Body of pancreas (tissue), 4 donors: ENCODE measurements at places on chromosomes 6 and 20. TPM values are rescaled to one million over a fixed set of nuclear protein-coding genes. Genes with fewer than 3 reads are reported as not detected.
A peak's percentile ranks its signal among the peaks of the same experiment; 100 is the strongest.

DNA sequence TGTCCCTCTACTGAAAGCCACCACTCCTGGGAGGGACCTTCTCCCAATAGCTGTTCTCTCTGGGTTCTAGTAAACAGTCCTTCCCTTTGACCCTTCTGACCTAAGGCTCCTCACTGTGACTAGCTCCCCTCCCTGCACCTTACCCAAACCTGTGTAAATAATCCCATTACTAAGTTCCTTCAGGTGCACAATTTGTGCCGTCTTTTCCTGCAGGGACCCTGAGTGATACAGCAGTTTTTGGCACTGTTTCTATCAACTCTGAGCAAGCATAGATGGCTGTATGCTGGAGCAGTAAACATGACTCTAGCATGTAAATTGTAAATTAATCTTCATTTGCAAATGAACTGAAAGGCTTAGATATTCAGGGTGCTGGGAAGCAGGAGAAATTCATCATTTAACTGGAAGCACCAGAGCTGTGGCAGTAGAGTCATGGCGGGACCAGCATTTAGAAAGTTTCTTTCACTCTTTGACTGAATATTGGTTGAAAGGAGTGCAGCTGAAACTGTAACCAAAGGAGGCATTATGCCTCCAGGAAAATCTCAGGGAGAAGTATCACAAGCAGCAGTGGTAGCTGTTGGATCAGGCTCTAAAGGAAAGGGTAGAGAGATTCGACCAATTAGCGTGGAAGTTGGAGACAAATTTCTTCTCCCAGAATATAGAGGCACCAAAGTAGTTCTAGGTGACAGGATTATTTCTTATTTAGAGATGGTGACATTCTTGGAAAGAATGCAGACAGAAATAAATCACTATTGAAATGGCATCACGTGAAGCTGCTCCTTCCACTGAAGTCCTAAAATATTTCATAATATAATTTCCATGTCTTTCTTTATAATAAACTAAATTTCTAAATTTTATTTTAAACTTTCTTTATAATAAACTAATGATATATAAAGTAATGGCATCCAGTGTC is 117.8 kb downstream of the TCP11 start:
- no peaks in the 10 kb centered on the region for H3K36me3 ChIP-seq
- no peak for DNase-seq
- H3K4me3 ChIP-seq: no peak overlapping the region

DNA sequence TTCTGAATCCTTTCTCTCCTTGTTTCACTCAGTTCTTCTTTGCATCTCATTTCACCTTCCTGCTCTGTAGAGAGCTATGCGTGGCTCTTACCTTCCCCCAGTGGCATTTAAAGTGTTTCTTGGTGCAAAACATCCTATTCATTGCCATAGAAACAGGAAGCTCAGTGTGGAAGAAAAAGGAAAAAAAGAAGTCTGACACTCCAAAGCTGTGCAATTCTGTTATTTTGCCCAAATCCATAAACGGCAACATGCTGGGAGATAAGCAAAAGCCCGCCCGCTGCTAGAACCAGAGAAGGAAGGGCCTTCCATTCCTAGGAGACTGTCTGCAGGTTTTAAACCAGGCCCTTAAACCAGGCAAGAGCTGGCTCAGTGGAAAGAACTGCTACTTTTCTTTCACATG is 247.1 kb downstream of the HIVEP2 start:
- no peaks in the 10 kb centered on the region for H3K36me3 ChIP-seq
- no peak overlapping the region for H3K27ac ChIP-seq
- no peak overlapping the region for H3K4me3 ChIP-seq
- no peak for DNase-seq

DNA sequence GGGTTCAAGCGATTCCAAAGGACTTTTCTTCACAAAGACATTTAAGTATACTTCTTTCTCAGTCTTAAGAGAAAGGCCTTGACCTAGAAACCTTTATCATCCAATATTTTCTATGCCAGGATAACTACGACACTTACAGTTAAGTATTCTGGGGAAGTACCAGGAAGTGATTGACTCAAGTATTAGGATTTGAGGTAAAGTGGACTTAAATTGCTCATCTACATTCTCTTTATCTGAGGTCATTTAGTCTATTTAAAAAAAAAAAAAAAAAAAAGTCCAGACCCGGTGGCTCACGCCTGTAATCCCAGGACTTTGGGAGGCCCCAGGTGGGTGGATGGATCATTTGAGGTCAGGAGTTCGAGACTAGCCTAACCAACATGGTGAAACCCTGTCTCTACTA is 114.7 kb downstream of the ZFAND3 start:
- no peak overlapping the region for H3K27ac ChIP-seq
- DNase-seq: no peak

DNA sequence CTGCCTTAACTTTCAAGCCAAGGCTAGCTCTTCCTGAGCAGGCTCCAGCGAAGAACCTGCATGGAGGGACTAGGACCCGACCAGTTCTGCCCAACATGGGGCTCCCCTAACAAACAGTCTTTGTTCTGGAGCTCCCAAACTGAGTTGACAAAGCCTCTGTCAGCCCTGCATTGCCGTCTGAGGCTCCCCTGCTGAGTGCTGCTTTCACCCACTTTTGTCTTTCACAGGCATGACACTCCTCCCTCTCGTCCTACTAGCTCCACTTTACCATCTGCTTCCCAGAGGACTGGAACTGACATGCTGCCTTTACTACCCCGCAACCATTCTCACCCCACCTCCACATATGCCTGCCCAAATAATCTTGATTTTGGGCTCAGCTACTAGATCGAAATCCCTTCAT is 45.1 kb upstream of the B4GALT5 start:
- no peak overlapping the region for H3K27ac ChIP-seq
- H3K4me1 ChIP-seq: no peaks in the 10 kb centered on the region
- H3K4me3 ChIP-seq: no peak overlapping the region
- no peaks in the 10 kb centered on the region for H3K36me3 ChIP-seq

DNA sequence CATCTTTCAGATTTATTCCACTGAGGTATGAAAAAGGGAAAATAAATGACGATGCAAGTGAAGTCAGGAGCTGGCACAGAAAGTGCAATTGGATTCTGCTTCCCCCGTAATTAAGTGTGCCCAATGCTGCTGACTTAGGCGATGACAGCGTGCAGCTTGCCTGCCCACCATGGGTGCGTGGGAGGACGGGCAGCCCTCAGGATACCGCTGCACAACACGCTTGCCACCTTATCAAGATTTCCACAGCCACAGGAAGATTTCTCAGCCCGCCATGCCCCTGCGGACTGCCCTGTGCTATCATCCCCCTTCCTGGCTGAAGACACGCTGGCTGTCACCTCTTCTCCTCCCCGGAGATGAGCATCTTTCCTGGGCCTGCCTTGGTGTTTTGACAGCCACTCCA is 103.3 kb upstream of the BACH2 start:
- H3K4me1 ChIP-seq: peaks cover 7% of the 10 kb centered on the region
- no peak overlapping the region for H3K27ac ChIP-seq
- H3K36me3 ChIP-seq: no peaks in the 10 kb centered on the region
- no peak for DNase-seq
- no peaks in the 10 kb centered on the region for H3K27me3 ChIP-seq
- no peak overlapping the region for H3K4me3 ChIP-seq

DNA sequence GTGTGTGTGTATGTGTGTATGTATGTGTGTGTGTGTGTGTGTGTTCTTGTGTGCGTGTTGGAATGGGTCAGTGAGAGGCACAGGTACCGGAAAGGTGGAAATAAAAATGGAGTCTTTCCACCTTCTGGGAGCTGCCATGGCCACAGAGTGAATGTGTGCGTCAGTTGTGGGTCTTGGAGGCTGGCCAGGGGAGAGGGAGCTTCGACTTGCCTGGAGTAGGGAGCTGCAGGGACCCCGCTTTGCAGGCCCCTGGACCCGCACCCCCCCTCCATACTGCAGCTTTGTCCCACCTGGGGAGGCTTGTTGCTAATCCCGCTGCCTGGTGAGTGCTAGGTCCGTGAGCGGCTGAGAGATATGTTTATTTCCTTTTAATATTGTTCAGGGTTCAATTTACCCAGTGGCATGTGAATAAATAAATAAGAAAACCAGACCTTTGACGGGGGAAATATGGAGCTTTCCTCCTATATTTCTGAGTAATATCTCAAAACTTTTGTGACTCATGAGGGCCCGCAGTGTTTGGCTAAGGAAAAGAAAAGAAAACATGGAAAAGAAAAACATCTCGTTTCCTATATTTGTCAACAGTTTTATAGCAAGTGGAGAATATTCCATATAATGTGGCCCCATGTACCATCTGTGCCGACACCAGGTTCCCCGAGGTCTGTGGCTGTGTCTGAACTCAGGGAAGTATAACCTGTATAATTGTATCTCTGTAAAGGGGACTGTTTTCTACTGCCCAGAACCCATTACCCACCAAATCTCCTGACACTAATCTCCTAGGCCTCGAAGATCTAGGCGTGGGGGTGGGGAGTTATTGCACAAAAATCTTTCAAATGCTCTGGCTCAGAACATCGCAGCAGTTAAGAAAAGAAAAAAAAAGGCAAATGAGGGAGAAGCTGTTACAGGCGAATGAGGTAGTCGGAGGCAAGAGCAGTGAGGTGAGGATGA is 24.6 kb upstream of the CCDC167 start:
- H3K4me1 ChIP-seq: no peaks in the 10 kb centered on the region
- H3K27me3 ChIP-seq: no peaks in the 10 kb centered on the region
- H3K36me3 ChIP-seq: no peaks in the 10 kb centered on the region
- no peak overlapping the region for H3K4me3 ChIP-seq
- no peak for DNase-seq
- H3K27ac ChIP-seq: no peak overlapping the region

DNA sequence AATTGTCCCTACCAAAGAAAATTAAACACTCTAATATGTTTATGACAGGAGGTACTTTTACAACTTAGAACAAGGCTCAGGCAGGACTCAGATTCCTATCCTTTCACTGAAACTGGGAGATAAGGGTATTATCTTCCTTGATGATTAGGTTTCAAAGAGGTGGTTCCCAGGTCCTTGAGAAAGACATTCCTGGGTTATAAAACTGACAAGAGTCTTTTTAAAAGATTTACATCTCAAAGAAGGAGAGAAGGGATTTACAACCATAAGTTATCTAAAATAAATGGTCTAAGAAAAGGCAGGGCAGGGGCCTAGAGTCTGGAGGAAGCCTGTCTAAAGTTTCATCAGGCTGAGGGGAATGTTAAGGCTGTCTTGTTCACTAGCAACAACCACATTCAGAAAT is 1492.5 kb downstream of the HACE1 start:
- no peaks in the 10 kb centered on the region for H3K4me1 ChIP-seq
- no peaks in the 10 kb centered on the region for H3K27me3 ChIP-seq
- H3K4me3 ChIP-seq: no peak overlapping the region

DNA sequence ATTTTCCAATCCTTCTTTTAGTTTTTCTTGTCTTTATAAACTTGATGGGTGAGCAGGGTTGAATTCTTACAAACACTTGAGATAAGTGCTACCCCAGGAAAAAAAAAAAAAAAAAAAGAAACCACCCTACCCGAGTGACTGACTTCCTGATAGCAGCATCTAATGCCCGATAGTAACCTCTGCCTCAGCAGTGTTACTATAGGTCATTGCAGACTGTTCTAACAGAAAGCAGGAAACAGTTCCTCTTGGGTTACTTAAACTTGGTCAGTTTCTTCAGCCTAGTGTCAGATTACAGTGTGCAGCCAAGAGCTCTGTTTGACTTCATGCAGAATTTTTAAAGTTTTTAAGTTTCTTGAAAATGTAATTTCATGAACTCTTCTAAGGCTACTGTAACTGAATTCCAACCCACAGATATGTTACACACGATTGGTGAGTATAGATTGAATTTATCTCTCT is 2.1 kb downstream of the MYLIP start:
- H3K27me3 ChIP-seq: no peaks in the 10 kb centered on the region
- peak; percentile 55 for DNase-seq
- peaks cover 47% of the 10 kb centered on the region for H3K4me1 ChIP-seq

DNA sequence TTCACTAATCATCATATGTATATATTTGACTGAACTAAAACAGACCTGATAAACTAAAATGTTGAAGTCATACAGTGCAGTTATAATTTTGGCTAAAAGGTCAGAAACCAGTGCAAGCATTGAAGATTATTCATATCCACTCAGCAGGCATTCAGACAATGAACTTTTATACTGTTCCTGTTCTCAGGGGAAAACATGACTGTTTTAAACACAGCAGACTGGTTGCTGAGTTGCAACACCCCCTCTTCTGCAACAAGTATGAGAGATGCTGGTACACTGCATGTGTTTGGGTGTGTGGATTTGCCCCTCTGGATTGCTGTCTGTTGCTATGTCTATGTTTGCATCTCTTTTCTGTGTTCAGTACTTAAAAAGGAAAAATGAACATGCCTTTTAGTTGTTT is 206.8 kb downstream of the EYA4 start:
- DNase-seq: no peak
- no peaks in the 10 kb centered on the region for H3K27me3 ChIP-seq
- no peak overlapping the region for H3K27ac ChIP-seq
- H3K4me3 ChIP-seq: no peak overlapping the region

DNA sequence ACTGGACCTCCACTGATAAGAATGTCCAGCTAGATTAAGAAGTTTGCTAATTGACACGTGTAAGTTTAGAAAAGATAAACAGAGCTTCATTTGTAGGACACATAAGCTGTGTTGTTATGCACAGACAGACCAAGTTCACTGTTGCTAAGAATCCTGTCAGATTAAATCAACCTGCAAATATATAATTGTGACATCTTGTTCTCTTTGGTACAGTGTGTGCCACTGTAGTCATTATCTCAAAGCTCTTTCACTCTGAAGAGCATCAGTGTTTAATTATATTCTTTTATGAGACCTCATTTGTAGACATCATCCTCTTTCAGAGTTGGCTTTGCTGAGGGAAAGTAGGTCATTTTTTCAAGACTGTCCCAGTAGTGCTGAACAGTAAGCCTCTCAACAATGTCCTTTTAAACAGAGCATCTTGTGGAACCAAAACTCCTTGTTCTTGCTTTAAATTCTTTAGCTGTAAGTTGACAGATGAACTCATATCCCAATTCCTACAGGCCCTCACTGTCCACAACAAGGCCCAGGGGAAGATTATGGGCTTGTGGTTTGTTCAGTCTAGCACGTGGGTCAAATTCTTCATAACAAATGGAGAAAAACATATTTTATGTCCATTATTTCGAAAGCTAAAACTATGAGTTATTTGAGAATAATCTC is 252.4 kb downstream of the HDGFL1 start:
- H3K27ac ChIP-seq: no peak overlapping the region
- no peak for DNase-seq
- H3K27me3 ChIP-seq: no peaks in the 10 kb centered on the region

- H3K4me3 ChIP-seq: no peak overlapping the region
- H3K4me1 ChIP-seq: no peaks in the 10 kb centered on the region
- no peaks in the 10 kb centered on the region for H3K27me3 ChIP-seq
Measured at GRCh38 chr6:43120101-43120763, 44.1 kb downstream of the PTK7 start.

- H3K27me3 ChIP-seq: no peaks in the 10 kb centered on the region
- peak; percentile 65 for DNase-seq
- no peaks in the 10 kb centered on the region for H3K36me3 ChIP-seq
- no peak overlapping the region for H3K4me3 ChIP-seq
Measured at GRCh38 chr6:72464791-72465691, 156.8 kb upstream of the KCNQ5 start.

Gene CLIC5
- total RNA-seq: 3.3 TPM

Gene CTAGE9
- total RNA-seq: not detected

Gene MRAP2
- 2.3 TPM for total RNA-seq

Gene FAM217B
- total RNA-seq: 2.6 TPM
